ENCODE measurements at places on chromosomes 16 and 17. TPM values are rescaled to one million over a fixed set of nuclear protein-coding genes. Genes with fewer than 3 reads are reported as not detected.
A peak's percentile ranks its signal among the peaks of the same experiment; 100 is the strongest.

DNA sequence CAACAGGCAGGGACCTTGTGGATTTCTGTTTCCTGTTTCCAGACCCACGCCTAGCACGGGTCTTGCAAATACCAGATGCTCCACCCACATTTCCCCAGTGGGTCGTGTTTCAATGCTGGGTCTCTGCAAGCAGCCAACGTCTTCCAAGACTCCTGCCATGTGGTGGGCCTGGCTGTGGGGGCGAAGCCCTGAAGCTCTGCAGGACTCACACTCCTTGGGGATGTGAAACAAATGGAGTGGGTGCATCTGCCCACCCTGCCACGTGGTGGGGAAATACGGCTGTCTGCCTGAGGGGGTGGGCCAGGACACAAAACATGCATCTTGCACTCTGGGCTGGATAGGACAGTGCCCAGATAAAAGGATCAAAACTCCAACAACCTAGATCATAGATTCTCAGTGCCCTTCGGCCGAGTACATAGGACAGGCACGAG lies 32.6 kb downstream of the FA2H start:
- no peak for DNase-seq

GRCh38 chr16:31438414-31438813 lies 4.2 kb downstream of the ZNF843 start:
- DNase-seq: no peak

GRCh38 chr17:68439656-68440290 lies 17.5 kb downstream of the WIPI1 start:
- DNase-seq: no peak

DNA sequence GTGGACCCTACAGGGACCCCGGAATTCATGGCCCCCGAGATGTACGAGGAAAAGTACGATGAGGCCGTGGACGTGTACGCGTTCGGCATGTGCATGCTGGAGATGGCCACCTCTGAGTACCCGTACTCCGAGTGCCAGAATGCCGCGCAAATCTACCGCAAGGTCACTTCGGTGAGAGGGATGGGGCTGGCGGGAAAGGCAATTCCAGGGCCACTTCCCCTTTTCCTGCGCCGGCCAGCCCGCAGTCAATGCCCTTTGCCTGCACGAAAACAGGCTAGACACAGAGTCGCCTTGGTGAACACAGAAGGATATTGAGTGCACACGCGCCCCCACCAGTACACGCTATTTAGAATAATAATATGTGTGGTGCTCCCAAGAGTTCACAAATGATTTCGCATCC lies 4.0 kb downstream of the WNK4 start:
- no peak for DNase-seq

- peak; percentile 93 for DNase-seq
Observed at GRCh38 chr17:6831661-6832263, at the start of gene TEKT1. Gene TEKT1 (minus strand): TSS chr17:6831729. CDS start chr17:6830376, 1,353 bp downstream.

DNA sequence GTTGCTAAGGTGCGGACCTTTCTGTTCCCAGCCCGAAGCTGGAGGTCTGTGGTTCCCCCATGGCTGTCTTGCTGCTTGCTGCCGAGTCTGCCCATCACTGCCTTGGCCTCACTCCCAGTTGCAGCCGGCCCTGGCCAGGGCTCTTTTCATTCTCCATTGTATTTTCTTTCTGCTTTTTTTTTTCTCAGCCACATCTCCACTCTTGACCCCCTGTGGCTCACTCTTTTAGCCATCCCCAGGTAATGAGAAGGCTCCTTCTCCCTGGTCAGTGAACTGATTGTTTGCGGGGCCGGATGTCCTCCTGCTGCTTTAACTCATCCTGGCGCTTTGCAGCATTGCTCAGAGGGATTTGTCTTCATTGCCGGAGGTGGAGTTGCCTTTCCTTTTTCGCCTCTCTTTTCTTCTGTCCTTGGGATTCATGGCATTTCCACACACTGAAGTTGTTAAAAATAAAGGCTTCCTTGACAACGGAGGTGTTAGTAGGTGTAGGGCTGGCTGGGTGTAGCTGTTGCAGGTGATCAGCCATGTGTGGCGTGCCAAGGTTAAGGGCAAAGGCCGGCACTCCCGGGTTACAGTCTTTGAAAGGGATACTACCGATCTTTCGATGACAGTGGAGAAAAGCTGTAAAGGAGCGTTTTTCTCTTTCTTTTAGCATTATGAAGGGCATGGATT lies 34.1 kb downstream of the MAP2K6 start:
- no peak for DNase-seq

GRCh38 chr17:45907750-45908395 lies 13.5 kb downstream of the MAPT start:
- no peak for DNase-seq

DNA sequence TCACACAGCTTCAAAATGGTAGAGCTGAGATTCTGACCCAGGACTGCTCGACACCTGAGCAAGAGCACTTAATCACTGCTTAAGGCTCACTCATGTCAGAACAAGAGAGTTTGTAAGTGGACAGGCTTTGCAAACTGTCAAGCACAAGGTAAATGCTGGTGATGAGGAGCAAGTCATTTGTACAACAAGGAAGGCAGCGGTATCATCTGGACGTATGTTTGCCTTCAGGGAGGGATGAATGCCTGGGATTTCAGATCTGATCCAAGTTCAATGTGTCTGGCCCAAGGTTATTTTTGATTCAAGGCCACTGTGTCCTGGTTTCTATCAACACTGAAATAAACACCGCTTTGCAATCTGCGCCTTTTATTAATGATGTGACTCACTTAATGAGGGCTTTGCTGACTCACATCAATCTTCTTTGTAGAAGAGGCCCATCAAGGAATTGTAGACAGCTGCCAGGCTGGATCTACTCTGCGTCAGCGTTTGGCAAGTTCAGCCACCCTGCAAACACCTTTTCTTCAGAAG lies 174.4 kb upstream of the HS3ST3A1 start:
- DNase-seq: no peak

- no peak for DNase-seq
Observed at GRCh38 chr16:68298907-68299561, 11.7 kb downstream of the SLC7A6OS start.

DNA sequence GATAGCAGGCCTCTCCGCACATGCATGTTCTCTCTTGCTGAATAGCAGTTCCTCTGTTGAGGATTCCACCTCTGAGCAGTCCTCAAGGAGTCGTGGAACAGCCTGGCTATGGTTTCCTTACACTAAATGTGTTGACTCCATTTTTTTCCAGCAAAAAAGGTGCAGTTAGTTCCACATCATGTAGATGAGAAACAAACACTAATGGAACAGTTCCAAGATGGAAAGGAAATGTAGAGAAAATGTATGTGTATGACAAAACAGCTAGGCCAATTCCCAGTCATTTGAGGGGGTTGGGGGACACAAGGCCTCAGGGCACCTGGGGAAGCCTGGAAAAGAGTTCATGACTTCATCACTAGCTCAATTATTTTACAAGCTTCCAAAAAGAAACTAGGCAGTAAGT lies 90.0 kb downstream of the CFDP1 start:
- DNase-seq: no peak

- no peak for DNase-seq
Observed at GRCh38 chr17:34235389-34236028, 19.6 kb upstream of the CCL2 start.

DNA sequence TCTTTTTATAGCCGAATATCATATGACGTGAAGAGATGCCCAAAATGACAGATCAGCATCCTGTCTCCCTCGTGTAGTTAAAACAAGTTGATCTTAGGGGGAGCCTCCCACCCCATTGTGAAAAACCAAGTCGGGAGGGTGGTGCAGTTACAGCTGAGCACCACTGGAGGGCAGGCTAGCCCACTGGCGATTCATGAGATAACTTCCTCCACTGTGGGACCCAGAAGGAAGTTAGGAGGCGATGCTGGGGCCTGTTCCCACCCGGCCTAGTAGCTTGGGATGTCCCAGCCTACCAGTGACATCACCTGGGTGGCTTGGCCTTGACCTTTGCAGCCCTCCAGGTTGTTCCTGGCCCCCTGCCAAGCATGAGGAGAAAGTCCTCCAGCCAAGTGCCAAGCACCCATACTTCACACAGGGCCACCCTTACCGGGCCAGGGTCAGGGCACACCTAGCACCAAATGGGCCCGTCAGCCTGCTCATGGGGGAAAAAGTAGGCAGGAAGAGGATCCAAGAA lies 8.1 kb upstream of the CPNE2 start:
- peak; percentile 96 for DNase-seq

Gene TMED6
- total RNA-seq: not detected
